Activated CD4-positive, alpha-beta T cell treated with anti-CD3 and anti-CD28 coated beads for 36 hours (primary cell): ENCODE measurements at places on chromosomes 2 and 18. TPM values are rescaled to one million over a fixed set of nuclear protein-coding genes. Genes with fewer than 3 reads are reported as not detected.

DNA sequence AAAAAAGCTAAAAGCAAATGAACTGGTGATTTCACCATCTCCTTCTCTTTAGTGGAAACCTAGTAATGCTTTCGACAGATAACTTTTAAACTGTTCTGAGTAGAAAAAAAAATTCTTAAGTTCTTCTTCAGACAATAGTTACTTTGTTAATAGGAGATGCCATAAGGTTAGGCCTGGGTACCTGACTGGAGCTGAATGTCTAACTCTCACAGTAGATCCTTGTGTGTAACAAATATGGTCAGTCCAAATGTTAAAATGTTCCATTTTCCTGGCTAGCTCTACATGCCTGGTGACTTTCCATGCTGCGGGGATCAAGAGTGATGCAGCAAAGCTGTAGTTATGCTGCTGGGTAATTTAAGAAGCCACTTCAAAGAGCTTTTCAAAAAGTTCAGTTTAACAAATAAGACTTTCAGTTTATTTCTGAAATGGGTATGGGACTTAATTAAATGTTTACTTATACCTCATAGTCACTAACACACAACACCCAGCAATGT lies 264.0 kb upstream of the SESTD1 start:
- H3K4me3 ChIP-seq, result no peak overlapping the region
- H3K4me1 ChIP-seq, result no peaks in the 10 kb centered on the region
- H3K36me3 ChIP-seq, result no peaks in the 10 kb centered on the region
- DNase-seq, result no peak
- no peak overlapping the region for H3K27ac ChIP-seq
- H3K27me3 ChIP-seq, result no peaks in the 10 kb centered on the region

UGT1A5 gene
- not detected for total RNA-seq

GRCh38 chr2:26483957-26484565 lies 6.1 kb upstream of the OTOF start:
- H3K36me3 ChIP-seq, result no peaks in the 10 kb centered on the region
- H3K27me3 ChIP-seq, result peaks cover 4% of the 10 kb centered on the region
- H3K27ac ChIP-seq, result no peak overlapping the region
- no peak for DNase-seq

PLCD4 gene
- 0.18 TPM for total RNA-seq

GRCh38 chr2:236547725-236548124 lies 21.9 kb upstream of the ACKR3 start:
- peaks cover 90% of the 10 kb centered on the region for H3K4me1 ChIP-seq
- DNase-seq, result no peak
- H3K36me3 ChIP-seq, result peaks cover 7% of the 10 kb centered on the region

KIF1A gene
- total RNA-seq, result 4.6 TPM

- H3K4me3 ChIP-seq, result no peak overlapping the region
- H3K27ac ChIP-seq, result no peak overlapping the region
- no peak for DNase-seq
- H3K27me3 ChIP-seq, result no peaks in the 10 kb centered on the region
- no peaks in the 10 kb centered on the region for H3K36me3 ChIP-seq
Observed at GRCh38 chr2:179180242-179180641, 84.4 kb downstream of the SESTD1 start.
